Suprapubic skin (tissue), 4 donors: ENCODE measurements at places on chromosomes 7 and 10. TPM values are rescaled to one million over a fixed set of nuclear protein-coding genes. Genes with fewer than 3 reads are reported as not detected.

DNA sequence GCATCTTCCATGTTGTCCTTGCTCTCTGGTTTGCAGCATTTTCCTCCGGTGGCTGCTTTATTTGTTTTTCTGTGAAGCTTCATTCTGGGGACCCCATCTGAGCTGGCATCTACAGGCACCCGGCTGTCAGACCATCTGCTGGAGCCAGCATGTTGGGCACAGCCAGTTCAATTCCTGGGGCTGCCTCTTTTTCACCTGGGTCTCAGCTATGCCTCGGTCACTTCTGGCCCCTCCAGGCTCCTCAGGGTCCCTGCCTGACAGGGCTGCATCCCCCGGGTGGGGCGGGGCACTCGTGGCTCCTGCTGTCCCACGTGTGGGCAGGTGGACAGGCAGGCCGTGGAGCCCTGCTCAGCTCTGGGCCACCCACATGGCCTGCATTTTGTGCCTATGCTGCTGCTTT lies 8.1 kb downstream of the SCART1 start:
- H3K36me3 ChIP-seq, result peaks cover 9% of the 10 kb centered on the region
- H3K27ac ChIP-seq, result no peak overlapping the region
- H3K4me1 ChIP-seq, result no peaks in the 10 kb centered on the region
- no peak for DNase-seq
- H3K27me3 ChIP-seq, result no peaks in the 10 kb centered on the region
- H3K4me3 ChIP-seq, result no peak overlapping the region

GRCh38 chr10:2280713-2281300 lies 543.5 kb upstream of the ADARB2 start:
- H3K36me3 ChIP-seq, result no peaks in the 10 kb centered on the region
- H3K27me3 ChIP-seq, result no peaks in the 10 kb centered on the region
- no peak overlapping the region for H3K4me3 ChIP-seq
- no peak overlapping the region for H3K27ac ChIP-seq
- DNase-seq, result no peak

GRCh38 chr7:87330942-87331341 lies 14.5 kb upstream of the CROT start:
- DNase-seq, result no peak
- no peaks in the 10 kb centered on the region for H3K4me1 ChIP-seq
- H3K36me3 ChIP-seq, result peaks cover 26% of the 10 kb centered on the region

GRCh38 chr7:135175931-135176330 lies 5.4 kb upstream of the CYREN start:
- H3K4me1 ChIP-seq, result peaks cover 17% of the 10 kb centered on the region
- DNase-seq, result no peak
- H3K4me3 ChIP-seq, result no peak overlapping the region

Gene ERVW-1
- total RNA-seq, result not detected

Gene SPDYE16
- total RNA-seq, result not detected

Gene FAM241B
- total RNA-seq, result 2.6 TPM

Gene CTAGE15
- total RNA-seq, result 5.1 TPM

Gene FLNC
- 4.2 TPM for total RNA-seq
